G401 (cell line): ENCODE measurements at places on chromosomes 4 and X.

DNA sequence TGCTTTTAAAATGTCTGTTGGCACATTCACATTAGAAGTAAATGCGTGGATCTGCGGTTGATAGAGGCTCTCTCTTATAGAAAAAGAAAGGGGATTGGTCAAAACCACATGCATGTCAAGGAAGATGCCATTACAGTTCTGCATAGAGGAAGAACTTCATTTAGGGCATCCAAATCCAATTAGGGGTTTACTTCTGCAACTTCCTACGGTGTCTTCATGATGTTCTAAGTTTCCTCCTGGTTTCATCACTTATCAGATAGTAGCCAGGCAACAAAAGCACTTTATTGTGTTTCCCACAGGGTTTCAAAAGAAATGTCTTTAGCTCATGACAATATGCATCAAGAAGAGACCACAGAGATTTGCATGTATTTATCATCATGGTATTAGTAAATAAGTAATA is 136.0 kb upstream of the HPGD start:
- DNase-seq: no peak

- DNase-seq: peak; percentile 24
Observed at GRCh38 chr4:161320377-161320776, 843.4 kb downstream of the FSTL5 start.

- DNase-seq: no peak
Observed at GRCh38 chrX:34147345-34147744, 15.2 kb upstream of the FAM47A start.

DNA sequence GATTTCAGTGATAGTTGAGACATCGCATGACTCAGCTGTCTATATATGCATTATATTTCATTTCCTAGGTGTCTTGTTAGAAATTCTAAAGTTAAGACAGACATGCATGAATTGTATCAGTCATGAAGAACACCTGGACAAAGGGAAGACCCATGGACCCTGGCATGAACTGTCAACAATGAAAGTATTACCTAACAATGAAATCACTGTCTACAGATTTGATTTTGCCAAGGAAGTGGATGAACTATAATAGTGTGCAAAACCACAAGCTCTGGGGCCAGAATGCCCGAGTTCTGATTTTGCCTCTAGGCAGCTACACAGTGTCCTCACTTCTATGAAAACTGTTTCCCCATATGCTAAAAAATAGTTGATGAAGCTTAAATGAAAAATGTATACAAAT is 386.1 kb downstream of the NLGN4X start:
- DNase-seq: no peak

DNA sequence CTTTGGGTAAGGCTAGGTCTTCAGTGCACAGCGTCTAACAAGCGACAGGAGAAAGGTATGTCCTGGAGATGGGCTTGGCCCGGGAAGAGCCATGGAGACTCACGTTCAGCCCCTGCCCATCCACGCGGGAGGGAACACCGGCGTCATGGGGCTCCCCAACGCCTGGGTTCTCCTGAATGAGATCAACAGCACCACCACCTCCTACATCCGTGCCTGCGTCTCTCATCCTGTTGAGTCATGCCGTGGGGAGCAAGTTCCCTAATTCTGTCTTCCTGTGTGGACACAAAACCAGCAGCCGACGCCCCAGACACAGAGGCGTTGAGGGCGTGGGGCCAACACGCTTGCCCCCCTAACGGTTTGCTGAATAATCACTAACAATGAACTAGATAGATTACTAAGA is 20.1 kb upstream of the IL3RA start:
- no peak for DNase-seq

GRCh38 chr4:20474119-20474518 is 222.4 kb downstream of the SLIT2 start:
- DNase-seq: no peak

GRCh38 chrX:125093852-125094251 is 225.8 kb upstream of the TEX13C start:
- DNase-seq: no peak

GRCh38 chrX:10008483-10009056 is 41.4 kb downstream of the CLDN34 start:
- no peak for DNase-seq

GRCh38 chrX:19889582-19890342 is 2.4 kb upstream of the SH3KBP1 start:
- DNase-seq: no peak

GRCh38 chrX:21779095-21779494 is 21.2 kb upstream of the SMPX start:
- no peak for DNase-seq

GRCh38 chrX:155009994-155010472 is 12.5 kb downstream of the F8 start:
- DNase-seq: no peak

GRCh38 chrX:57380026-57380796 is 93.7 kb downstream of the FAAH2 start:
- no peak for DNase-seq

DNA sequence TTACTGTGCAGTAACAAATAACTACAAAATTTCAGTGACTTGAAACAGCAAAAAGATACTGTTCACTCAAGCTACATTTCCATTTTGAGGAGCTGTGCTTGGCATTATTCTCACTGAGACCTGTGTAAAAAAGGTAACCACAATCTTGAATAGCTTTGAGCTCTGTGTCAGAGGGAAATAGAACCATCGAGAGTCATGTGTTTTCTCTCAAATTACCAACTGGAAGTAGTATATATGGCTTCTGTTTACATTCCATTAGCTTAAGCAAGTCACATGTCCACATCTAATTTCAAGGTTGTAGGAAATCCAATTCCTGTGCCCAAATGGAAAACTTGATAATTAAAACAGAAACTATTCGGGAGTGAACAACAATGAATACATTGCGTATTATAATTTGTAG is 82.9 kb upstream of the BANK1 start:
- DNase-seq: no peak

DNA sequence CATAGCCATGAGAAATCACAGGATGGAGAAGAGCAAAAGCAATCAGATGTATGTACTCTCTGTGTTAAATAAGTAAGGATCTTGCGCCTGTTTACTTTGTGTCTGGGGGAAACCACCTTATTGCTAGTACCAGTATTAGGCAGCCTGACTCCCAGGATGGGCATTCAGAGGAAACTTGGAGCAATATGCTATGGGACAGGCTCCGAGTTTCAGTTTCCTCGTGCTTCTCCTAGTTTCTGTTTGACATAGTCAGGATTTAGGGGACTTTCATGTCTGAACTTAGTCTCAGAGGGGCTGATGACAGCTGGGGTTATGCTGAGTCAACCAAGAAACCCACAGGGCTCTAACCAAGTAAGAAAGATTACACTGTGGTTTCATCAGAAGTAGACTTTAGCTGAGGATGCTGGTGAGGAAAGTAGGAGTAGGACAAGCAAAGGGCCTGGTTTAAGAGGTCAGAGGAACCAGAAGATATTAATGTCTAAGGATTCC is 13.5 kb downstream of the NSUN7 start:
- no peak for DNase-seq

DNA sequence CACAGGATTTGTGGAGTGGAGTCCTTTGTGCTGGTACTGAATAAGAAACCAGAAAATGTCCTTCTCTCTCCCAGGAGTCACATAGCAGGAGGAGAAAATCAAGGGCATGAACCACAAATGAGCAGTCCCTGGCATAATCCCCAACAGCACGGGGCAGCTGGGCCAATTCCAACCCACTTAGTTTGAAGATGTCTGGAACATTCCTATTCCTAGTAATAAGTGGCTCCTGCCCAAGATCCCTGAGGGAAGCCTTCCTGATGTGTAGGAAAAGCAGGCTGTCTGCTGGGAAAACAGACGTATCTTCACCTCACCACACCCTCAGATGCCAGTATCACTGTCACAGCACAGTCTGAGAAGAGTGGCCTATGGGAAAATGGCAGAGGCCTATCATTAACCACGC is 182.8 kb upstream of the MAP3K15 start:
- no peak for DNase-seq

DNA sequence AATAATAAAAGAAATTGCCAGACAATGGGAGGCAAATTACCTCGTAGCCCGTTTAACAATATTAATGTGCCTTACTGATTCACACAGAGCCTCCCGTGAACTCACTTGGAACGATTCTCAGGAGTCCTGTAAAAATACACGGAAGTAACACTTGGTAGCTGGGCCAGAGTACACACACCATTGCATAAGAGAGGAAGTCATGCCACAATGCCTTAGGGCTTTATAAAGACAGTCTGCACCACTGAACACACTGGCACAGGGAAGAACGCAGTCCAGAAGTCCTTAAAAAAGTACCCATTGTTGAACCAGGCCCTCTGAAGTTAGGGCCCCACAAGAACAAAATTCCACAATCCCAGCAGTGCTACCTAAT is 15.1 kb downstream of the SLC2A9 start:
- DNase-seq: no peak

GRCh38 chr4:185502386-185502785 is 30.9 kb upstream of the CCDC110 start:
- no peak for DNase-seq
